ENCODE measurements at places on chromosomes 3 and 15.

- no peak for DNase-seq
Observed at GRCh38 chr3:61724801-61725200, 163.4 kb downstream of the PTPRG start.

DNA sequence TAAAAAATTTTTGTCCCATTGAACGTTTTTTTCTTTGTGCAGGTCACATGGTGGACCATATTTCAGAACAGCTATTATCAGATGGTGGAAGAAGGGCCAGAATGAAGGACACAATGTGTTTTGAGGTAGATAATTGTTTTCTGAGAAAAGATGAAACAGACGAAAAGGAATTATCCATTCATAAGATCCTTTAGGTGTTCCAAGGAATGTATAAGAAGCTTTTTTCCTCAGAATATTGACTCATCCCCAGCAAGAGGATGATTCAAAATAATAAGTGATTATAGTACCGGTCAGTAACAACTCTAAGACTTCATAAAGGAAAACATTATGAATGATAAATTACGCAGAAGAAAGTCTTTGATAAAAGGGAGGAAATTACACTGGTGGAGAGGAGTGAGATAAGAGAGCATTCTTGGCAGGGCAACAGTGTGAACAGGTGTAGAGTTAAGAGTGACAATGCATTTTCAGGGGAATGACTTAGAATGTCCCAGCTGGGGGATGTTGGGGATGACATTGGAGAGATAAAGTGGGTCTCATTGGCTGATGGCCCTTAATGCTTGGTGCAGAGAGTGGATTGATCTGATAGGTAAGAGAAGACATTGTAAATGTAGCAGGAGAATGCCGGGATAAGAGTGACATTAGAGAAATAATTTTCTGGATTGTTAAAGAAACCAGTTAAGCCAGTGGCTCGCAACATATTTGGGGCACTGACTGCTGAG is 27.0 kb upstream of the AQP9 start:
- no peak for DNase-seq

DNA sequence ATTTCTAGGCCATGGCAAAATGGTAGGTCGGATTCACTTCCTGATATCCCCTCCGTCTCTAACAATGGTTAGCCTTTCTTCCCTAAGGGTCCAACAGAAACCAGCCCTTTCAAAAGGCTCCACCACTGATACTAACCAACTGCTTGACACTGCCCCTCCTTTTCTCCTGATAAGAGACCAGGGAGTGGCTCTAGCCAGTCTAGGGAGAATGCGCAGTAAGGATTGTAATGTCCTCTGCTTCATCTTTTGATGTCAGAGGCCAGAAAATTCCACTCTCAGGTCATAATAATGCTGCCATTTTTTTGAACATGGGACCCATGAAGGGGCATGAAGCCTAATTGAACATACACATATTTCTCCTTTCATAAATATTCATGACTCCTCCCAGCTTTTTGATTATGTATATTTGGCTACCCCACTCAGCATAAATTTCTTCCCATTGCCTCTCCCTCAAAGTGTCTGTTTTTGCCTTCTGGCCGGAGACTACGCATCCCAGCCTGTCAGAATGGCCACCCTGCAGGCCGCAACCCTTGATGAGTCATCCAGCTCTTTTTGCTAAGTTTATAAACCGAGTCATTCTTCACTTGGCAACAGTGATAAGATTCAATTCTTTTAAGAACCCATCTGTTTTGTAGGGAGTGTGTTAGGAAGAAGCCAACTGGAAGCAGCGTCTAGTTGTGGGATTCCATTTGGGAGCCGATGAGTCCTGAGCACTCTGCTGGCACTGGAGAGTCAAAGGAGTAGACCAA is 189.0 kb upstream of the MCTP2 start:
- DNase-seq = no peak

DNA sequence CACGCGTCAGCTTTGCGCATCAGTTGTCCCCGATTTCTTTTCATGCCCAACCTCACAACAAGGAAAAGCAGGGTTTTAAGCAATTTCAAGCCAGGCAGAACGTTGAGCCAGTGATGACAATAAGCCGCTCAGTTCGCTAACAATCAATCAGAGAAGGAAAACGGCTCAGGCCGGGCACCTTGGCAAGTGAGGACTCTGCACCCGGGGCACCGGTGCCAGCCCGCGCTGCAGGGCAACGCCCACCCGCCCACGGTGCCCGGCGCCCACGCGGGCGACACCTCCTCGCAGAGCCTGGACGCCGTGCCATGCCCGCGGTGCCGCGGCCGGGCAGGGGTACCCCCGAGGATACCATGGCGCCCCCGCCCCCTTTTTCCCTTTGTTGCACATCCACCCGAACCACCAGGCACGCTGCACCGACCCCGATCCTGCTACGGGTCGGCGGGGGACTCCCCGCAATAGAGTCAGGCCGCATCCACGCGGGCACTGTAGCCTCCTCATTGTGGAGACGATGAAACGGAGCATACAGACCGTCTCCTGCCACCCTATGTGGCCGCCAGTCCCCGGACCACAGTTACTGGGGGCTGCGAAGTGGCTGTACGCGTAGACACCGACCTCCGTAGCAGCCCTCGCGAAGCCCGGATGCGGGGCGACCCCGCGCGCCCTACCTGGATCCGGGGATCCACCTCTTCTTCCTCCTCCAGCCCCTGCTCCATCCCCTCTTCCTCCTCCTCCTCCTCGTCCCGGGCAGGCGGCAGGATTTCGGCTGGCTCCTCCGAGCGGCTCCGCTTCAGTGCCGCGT is 581 bp downstream of the SH3BP5 start:
- DNase-seq = peak; percentile 9

- no peak for DNase-seq
Observed at GRCh38 chr15:75397494-75397893, 29.1 kb upstream of the MAN2C1 start.

- DNase-seq = no peak
Observed at GRCh38 chr3:44762690-44763089, 1.1 kb downstream of the KIF15 start.

DNA sequence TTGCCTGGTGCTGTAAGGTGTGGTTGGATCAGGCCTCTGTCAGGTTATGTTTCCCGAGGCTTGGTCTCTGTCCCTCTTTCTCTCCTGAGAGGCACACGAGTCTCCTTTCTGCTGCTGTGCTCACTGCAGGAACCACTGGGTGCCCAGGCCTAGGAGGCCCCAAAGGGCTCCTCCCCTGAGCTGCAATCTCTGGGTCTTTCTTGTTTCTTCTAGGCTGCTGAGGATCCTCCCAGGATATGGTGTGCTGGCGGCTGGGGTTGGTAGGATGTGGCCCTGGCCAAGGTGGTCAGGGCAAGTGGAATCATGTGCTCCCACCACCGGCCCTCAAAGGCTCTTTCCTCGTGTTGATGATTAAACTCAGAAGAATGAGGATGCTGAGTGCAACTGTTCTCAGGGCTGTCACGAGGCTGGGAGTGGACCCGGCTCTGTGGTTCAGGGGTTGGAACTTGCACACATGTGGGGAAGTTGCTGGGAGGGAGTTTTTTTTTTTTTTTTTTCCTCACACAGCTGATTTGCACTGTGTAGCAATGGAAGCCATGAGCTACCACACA is 43.6 kb upstream of the CTSH start:
- DNase-seq = no peak

DNA sequence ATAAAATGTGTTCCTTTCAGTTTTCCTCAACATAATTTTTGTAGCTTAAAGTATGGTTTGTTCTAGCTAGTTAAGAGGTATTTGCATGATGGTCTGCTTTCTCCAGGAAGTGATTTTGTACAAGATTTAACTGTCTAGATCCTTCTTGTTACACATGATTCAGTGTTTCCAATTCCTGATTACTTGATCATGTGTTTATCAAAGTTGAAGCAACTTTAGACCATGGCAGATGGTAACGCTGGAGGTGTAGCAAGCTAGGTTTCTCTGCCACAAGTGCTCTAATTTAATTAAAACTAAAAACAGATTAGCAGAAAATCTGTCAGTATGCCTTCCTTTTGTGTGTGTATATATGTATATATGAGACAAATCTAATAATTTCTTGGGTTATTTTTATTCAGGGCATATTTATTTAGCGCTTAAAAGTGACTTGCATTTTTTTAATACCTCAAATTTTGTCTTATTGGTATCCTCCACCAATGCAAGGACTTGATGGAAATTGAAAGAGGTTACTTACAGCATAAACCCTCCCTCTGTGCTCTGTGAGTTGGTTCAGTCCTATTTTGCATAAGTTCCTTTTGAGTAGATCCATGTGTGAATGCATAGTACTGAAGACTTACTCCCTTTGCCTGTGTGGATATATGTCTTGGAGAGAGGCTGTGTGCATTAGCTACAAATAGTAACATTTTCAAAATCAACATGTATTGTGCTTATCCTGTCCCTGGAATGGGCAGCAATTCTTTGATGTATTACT is 157.3 kb upstream of the CGNL1 start:
- DNase-seq = no peak

DNA sequence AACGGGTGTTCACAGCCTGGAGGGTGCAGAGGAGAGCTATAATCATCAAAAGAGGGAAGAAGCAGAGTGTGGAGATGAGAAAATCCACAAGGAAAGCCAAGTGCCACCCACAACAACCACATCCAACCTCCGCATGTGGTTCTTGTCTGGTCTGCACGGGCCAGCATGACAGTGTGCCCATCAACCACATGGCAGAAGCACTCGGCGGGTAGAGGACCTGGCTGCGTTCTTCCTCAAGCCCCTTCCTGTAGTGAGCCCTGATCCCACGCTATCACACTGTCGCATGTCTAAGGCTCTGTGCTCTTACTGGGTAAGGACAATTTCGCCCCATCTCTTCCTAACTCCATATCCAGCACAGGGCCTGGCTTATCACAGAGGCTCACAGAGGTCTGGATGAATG is 41.9 kb downstream of the PTPN23 start:
- no peak for DNase-seq

DNA sequence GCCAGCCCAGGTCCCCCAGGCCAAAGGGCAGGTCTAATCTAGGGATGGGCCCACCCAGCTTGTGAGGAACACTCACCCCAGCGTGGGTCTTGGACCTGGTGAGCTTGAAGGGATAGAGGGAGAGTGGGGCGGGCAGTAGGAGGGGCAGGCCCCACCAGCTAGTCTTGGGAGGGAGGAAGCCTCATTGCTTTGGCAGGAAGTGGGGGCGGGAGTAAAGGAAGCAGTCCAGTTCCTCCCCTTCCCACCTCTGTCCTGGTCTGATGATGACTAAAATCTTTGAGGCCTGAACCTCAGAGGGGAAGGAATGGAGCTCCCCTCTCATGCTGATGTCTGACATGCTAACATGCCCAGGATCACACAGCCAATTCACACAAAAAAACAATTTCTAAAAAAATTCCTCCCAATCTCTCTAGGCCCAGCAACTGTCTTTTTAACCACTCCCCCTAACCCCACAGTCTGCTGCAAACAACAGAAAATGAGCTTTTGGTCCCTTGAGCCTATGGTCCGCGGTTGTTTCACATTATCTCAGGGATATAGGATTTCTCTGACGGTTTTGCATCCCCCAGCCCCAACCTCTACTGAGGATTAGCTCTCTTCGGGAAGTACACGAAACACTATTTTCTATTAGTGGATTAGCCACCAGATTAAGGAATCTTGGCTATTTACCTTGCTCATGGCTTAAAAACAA is 30.7 kb upstream of the DUSP7 start:
- no peak for DNase-seq

DNA sequence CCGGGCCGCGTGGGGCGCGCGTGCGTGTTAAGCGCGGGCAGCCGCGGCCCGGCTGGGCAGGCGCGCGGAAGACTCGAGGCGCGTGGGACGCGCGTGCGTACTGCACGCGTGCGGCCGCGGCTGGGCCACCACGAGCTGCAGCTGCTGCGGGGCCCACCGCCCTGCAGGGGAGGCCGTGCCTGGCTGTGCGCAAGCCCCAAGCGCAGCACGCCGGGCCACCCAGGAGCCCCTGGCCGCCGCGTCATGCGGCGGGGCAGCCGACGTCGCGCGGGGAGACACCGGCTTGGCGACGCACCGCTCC is 590 bp upstream of the TRIM71 start:
- no peak for DNase-seq

GRCh38 chr3:54215521-54215920 is 93.2 kb downstream of the CACNA2D3 start:
- DNase-seq = no peak

DNA sequence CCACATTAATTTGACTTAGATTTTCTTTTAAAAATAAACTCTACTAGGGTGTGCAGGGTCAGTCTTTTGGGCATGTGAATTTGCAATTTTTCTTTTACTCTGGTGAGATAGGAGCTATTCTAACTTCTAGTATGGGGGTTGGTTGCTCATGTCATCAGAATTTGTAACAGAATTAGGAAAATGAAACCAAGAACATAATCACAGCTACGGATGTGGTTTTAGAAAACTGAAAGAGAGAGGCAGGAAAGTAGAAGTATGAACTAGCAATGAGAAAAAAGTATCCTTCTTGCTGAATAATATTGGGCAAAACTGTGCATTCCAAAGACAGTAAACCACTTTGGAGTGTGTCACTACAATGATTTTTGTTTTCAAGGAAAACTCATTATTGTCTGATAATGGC is 43.3 kb downstream of the ADPGK start:
- DNase-seq = no peak

DNA sequence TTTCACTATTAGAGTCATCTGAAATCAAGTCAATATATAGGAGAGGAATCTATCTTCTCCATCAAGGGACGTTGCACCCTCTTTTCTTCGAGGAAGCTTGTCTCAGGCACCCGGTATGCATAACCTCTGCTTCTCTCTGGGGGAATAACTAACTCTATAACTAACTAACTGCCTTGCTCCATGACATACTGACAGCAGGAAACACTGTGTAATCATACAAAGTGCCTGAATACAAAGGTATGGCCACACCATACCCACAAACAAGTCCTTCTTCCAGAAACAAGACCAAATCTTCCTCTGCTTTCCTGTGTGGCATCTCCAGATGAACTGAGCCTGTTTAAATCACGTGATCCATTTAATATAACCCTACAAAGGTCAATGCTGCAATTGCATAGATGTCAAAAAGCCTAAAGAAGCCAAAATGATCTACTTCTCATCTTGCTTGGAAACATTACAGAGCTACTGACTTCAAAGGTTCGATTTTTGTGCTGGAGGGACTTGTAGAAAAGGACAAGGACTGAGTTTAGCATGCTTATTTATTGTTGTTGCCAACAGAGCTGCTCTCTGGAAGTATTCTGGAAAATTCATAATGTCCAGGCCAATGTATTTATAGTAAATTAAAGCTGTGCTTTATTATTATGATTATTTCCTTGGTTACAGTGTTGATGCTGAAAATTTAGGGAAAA is 380.5 kb downstream of the FOXP1 start:
- DNase-seq = no peak

DNA sequence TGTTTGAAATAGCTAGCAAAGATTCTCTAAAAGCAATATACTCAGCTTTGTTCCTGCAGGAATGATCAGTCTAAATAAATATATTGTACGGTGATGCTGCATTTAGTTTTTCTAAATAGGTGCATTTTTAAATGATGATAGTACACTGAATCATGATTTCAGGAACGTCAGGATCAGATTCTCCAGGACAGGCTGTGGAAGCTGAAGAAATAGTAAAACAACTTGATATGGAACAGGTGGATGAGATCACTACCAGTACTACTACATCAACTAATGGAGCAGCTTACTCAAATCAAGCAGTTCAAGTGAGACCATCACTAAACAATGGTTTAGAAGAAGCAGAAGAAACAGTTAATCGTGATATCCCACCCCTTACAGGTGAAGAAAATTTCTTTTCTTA is 46.3 kb upstream of the EIF3J start:
- no peak for DNase-seq

Measured in stimulated activated CD8-positive, alpha-beta memory T cell treated with anti-CD3 and anti-CD28 coated beads, Interleukin-15, amount 100 ng/mL, for 48 hours (primary cell).